Hepatocyte (in vitro differentiated cells): ENCODE measurements at places on chromosomes 5 and 9.

DNA sequence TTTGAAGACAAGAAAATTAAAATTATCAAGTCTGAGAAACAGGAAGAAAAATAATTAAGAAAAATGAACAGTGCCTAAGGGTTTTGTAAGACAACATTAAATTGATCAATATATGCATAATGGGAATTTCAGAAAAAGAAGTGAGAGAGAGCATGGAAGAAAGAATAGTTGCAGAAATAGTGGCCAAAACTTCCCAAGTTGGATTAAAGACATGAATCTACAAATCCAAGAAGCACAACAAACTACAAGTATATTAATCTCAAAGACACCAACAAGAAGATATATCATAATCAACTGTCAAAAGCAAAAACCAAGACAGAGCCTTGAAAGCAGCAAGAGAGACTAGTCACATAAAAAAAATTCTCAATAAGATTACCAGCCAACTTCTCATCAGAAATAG is 488.0 kb downstream of the RASEF start:
- no peak for DNase-seq

GRCh38 chr5:125528881-125529280 is 782.4 kb upstream of the ZNF608 start:
- no peak for DNase-seq

DNA sequence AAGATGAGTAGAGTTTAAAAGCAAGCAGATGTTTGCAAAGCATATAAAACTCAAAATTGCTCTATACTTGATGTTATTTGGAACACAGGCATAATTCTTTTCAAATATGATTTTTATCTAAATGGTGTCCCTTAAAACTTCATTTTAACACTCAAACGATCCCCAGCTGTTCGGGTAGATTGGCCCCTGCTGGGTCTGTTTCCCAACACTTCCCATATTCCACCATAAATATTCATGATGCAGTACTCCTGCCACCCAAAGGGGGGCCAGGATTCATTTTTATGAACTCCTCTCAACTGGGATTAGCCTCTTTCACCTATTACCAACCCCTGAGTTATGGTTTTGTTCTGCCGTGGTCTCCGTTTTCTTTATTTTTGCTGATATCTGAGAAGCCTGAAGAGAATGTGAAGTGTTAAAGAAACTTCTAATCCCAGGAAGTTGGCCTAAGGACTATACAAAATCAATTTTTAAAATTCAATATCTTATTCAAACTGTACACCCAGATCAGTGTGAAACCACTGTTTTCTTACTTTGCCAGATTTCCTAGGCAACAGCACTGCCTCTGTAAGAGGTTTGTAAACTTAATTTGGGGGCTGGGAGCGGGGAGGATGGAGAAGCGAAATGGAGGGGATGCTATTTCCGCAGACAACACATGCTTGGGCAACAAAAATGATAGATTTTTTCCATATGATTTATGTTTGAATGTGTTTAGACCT is 384.1 kb downstream of the DMRT2 start:
- DNase-seq = no peak

DNA sequence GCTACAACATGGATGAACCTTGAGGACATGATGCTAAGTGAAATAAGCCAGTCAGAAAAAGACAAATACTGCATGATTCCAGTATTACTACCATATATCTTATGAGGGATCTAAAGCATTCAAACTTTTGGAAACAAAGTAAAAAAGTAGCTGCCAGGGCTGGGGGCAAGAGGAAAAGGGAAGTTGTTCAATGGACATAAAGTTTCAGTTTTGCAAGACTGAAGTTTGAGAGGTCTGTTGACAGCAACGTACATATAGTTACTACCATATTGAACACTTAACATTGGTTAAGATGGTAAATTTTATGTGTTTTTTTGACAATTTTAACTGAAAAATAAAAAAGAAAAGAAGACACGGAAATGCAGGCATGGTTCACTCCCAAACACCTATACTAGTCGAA is 77.6 kb downstream of the MAPKAP1 start:
- DNase-seq = no peak

- DNase-seq = no peak
Observed at GRCh38 chr9:114096041-114096511, 3.0 kb downstream of the KIF12 start.

DNA sequence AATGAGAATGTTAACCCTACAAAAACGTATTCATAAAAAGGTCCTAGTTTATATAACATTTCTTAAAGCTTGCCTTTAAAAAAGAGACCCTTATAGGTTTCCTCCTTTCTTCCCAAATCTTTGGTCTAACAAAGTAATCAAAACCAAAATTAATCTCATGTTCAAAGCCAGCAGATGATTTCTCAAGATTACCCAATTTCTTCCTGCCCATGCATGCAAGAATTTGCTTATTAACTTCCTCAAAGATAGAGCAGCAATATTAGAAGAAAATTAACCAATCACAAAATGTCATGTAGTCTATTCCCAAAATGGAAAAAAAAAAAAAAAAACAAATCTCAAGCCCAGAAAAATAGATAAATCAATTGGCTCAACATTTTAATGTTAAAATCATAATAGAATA is 114.9 kb downstream of the MLLT3 start:
- no peak for DNase-seq
